Activated T-helper 1 cell treated with anti-CD3 and anti-CD28 coated beads, Interleukin-2, amount 50 U/mL, for 16 hours (primary cell): ENCODE measurements at places on chromosomes 4 and X.

GRCh38 chrX:31604629-31605221 lies 532.9 kb upstream of the FTHL17 start:
- no peak for DNase-seq

GRCh38 chr4:67071641-67072040 lies 473.7 kb downstream of the CENPC start:
- DNase-seq, result no peak

GRCh38 chrX:12383196-12383595 lies 244.9 kb downstream of the FRMPD4 start:
- no peak for DNase-seq

- peak; percentile 20 for DNase-seq
Observed at GRCh38 chr4:184310171-184310567, 92.5 kb upstream of the ENPP6 start.

DNA sequence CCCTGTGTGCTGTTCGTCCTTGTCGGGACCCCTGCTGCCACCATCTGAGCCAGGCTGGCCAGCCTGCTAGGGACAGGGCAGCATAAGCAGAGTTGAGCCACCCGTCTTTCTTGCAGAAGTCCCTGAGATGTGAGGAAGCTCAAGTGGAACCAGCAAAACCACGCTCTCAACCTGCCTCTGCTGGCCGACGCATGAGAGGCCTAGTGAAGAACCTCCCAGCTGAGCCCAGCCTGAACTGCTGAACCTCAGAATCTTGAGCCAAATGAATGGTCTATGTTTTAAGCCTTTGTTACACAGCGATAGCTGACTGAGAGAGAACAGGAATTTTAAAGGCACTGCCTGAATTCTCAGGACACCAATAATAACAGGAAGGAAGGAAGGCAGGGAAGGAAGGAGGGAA lies 98.9 kb upstream of the ADRA2C start:
- no peak for DNase-seq
